ENCODE measurements at places on chromosomes 16 and 17.

- no peak for DNase-seq
These were observed 30.2 kb downstream of the LLGL2 start for GRCh38 chr17:75555679-75556153.

DNA sequence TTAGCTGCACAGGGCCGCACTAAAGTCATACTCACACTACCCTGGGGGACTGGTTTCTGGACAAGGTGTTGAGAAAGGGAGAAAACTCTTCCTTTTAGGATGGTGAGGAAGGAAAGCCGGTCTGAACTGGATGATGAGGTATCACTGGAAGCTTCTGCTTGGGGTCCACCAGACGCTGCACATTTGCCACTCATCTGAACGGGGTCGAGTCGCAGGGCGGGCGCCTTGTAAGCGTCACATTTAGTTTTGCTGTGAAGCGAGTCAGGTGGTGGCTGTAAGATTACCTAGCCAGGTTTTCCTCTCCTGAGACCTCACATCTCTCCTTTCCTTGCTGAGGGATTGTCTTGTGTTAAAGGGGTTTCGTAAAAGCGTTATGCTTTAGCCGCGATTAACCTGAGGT is 2.3 kb downstream of the JPT2 start:
- DNase-seq: no peak

GRCh38 chr16:50235581-50235980 is 30.8 kb upstream of the ADCY7 start:
- no peak for DNase-seq

DNA sequence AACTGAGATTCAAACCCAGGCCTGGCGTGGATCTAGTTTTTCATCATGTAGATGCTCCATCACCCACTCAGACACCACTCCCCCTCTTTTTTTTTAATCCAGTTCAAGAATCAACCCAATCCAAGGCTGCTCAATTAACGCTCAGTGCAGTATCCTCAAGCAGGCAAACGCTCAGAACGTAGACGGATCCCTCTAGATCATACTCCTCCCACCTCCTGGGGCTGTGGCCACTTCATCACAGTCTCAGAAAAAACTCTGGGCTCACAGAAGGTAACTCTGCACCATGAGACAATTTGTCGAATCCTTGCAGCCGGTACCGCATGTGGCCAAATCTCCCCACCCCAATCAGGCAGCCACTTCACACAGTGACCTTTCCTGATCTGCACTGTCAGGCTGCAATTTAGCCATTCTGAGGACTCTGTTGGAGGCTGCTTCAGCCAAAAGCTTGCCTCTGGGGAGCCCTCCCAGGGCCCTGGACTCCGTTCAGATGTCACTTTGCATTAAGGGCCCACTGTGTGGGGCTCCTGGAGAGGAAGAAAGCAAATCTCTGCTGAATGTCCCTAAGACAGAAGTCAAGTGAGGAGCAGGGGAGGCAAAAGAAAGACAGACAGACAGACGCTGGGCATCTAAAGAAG is 183.5 kb downstream of the XYLT1 start:
- no peak for DNase-seq

DNA sequence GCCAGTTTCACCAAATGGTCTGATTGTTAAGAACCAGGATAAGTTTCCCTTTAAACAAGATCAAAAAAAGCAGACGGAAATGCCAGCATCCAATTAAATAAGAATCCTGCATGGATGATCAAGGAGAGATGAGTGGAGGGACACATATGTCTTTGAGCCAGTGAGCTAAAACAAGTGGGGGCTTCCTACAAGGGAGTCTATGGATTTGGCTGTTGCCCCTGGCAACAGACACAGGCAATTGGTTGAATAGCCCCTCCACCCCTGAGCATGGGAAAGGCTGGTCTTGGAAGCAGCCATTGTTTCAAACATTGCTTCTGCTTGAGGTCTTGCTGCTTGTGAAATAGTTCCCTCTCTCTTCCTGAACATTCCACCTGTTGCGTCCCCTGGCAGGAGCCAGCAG is 374.7 kb upstream of the ERCC4 start:
- DNase-seq: no peak

DNA sequence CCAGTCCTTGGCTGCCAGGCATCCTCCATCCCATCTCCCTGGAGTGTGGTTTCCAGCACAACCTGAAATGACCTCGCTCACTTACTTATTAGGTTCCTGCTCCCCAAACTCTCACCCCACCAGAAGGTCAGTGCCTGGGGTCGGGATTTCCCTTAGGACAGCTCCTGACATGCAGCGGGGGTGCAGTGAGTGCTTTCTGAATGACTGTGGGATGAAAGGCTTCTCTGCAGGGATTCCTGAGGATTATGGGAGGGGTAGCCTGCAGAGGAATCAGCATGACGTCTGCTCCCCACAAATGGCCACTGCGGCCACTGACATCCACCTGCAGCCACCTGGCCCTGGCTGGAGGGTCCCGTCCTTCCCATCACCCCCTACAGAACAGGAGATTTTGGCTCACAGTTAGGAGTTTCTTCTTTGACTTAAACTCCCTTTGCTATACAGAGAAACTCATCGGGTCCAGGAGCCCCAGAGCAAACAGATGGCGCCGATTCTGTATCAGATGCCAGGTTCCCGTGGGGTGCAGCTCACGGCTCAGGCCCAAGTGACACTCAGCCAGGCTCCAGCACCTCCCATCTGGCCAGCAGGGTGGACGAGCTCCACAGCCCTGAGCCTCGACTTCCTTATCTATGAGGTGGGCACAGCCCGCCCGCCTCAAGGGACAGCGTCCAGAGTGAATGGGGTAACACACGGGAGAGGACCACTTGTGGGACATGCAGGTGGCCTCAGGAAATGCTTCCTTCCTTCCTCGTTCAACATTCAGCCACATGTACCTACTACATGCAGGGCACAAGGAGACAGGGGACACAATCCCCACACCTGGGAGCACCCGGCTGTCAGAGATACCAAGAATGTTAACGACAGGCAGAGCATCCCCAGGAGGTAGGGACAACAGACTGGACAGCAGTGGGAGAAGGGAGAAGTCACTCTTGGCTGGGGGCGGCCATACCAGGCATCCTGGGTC is 69.8 kb downstream of the RMI2 start:
- no peak for DNase-seq

GRCh38 chr16:3791701-3792100 is 74.4 kb upstream of the TRAP1 start:
- DNase-seq: no peak

DNA sequence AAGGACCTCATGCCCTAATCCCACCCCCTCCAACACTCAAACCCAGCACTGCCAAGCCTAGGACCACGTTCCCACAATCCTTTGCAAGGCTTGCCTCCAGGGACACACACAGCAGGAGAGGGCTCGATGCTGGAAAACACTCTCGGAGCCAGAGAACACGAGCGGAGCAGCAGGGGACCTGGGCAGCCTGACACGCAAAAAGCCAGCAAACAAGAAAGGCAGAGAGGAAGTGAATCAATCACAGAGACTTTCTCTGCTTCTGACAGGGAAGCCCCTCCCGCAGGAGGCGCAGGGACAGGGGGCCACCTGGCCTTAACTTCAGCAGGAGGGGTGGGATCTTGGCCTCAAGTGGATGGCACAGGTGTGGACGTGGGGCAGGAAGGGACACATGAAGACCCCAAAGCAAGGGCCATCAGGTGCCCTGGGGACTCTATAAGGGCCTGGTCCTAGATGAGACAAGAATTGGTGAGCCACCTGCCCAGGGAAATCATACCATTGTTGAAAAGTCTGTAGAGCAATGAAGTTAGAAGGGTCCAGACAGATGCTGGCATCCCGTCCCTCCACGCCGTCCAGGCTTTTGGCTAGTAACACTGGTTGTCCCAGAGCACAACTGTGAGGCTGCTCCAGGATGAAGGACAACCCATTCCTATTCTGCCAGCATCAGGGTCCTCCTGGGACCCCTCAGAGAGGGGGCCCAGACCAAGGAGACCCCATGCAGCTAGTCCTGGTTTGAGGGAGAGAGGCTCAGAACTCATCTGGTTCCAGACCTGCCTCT is 2.2 kb downstream of the SDK2 start:
- no peak for DNase-seq

DNA sequence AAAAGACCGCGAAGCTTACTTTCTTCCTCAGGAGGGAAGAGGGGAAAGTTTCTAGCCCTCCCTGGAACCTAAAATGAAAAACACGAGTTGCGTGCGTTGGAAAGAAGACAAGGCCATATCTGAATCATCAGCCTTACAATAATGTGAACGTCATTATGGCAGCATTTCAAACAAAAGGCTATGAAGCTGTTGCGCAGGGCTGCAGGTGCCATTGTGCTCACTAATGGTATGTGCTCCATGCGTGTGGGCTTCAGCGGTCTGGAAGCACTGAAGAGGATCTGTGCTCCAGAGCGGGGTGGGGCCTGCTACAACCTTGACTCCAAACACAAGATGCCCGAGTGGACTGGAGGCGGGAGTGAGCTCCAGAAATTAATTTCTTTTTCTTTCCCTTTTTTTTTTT is 12.1 kb upstream of the CYB5B start:
- DNase-seq: no peak

GRCh38 chr17:75406222-75406615 is 741 bp upstream of the GRB2 start:
- no peak for DNase-seq

GRCh38 chr16:79211586-79211985 is 389.0 kb downstream of the MAF start:
- no peak for DNase-seq

GRCh38 chr16:4193920-4194319 is 48.0 kb downstream of the SRL start:
- DNase-seq: no peak

GRCh38 chr16:86287664-86288201 is 222.6 kb upstream of the FOXF1 start:
- no peak for DNase-seq

DNA sequence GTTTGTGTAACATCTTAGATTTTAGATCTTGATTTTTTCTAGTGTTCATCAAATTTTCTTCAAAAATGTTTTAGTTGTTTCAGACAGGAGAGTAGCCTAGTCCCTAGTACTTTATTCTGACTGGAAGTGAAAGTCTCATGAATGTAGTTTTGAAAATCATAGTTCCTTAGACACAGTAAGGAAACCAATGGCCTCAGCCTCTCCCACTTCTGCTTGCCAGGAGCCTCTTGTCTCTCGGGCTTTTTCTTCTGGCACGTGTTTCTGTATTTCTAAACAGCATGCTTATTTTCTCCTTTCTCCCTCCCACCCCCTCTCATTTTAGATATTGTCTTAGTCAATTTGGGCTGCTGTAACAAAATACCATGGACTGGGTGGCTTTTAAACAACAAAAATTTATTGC is 9.8 kb downstream of the SLFN5 start:
- no peak for DNase-seq

DNA sequence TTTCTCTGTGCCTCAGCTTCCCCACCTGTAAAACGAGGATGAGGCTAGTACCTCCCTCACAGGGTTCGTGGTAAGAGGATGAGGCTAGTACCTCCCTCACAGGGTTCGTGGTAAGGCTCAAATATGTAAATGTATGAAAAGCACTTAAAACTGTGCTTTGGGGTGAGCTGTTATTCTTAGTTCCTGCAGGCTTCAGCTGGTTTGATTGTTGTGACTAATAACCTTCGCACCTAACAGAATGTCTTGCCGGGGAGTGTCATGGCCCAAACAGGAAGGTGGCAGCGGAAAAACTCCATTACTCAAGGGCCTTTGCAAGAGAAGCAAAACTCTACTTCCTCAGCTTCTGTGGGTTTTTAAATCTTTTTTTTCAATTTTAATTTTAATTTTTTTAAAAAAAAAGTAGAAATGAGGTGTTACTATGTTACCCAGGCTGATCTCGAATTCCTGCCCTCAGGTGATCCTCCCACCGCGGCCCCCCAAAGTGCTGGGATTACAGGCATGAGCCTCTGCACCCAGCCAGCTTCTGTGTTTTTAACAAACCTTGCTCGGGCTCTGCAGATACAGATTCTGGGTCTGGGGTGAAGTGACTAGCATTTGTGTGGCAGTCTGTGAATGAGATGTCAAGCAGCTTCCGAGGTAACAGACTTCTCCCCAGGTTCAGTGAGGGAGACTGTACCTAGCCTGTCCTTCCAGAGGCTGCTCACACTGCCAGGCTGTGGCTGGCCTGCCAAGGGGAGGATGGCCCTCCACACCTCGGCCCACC is 103.0 kb downstream of the RAB11FIP4 start:
- no peak for DNase-seq

- DNase-seq: peak; percentile 13
These were observed 82.0 kb upstream of the ALOX12 start for GRCh38 chr17:6913608-6914443.

DNA sequence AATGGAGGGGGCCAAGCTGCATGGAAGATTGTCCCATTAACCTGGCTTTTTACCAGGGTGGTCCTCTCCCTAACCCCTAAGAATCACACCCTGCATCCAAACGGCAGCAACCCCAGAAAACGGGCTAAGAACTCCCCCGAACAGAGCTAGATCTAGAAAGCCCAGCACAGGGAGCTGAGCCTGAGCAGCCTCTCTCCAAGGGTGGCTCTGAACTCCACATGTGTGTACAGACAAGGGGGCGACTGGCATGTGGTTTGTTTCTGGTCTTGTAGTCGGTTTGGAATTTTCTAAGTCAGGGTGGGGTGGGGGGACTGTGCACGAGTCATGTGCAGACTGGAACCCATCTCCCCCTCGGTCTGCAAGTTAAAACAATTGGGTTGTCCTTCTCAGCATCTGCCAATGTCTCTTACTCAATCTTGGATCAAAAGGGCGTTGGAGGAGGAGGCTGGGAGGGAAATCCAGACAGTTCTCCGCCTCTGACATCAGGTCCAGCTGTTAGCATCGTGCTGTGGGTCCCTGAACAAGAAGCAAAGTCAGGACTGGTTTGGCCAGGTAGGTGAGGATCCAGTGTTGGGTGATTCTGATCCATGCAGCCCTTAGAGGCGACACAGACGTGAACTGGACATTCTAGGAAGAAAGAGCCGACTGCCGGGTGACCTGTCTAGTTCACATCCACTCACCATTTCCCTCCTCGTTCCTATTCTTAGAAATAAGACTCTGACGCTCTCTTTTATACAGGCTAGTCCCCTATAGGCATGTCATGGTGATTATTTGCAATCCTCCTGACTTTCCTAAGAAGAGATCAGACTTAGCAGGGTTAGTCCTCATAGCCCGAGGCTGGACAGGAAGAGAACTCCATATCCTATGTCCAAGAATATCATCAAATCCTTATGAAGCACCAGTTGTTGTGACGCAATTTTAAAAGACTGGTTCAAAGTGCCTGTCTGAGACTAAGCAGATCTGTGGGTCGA is 381.8 kb downstream of the SOX9 start:
- DNase-seq: no peak

GRCh38 chr16:67481561-67482232 is 740 bp upstream of the ATP6V0D1 start:
- no peak for DNase-seq

DNA sequence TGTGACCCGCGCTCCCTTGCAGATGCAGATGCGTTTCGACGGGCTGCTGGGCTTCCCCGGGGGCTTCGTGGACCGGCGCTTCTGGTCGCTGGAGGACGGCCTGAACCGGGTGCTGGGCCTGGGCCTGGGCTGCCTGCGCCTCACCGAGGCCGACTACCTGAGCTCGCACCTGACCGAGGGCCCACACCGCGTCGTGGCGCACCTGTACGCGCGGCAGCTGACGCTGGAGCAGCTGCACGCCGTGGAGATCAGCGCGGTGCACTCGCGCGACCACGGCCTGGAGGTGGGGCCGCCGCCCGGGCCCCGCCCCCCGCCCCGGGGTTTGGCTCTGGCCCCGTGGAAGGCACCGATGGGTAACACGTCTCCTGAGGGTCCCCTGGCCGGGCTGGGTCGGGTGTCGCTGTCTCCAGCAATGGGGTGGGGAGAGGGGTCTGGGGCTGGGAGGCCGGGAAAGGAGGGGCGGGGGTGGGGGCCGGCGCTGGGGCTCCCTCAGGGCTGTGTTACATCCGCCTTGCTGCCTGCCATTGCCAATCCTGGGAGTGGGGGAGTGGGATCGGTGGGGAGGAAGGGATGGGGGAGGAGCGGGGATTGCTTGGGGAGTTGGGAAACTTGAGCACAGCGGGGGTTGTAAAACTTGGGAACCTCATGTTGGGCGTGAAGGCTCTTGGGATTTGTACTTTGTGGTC is 737 bp downstream of the NUDT16L1 start:
- no peak for DNase-seq
